ENCODE measurements at places on chromosomes 7 and 10.

DNA sequence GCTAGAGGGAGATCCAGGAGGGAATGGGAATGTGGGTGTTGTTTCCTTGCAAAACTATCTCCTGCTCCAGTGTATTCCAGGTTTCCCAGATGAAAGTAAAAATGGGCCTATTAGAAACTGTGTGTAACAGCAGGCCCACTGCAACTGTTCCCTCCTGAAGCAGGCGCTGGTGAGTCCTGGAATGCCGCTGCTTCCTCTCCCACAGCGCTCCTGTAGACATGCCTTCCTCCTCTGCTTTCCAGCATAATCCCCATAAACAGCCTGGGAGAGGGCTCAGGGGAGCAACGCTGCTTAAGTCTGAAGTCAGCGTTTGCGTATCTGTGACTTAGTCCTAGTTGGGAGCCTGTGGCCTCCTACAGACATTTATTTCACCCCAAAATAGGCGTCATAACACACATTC is 551.0 kb upstream of the FOXK1 start:
- no peak for DNase-seq

DNA sequence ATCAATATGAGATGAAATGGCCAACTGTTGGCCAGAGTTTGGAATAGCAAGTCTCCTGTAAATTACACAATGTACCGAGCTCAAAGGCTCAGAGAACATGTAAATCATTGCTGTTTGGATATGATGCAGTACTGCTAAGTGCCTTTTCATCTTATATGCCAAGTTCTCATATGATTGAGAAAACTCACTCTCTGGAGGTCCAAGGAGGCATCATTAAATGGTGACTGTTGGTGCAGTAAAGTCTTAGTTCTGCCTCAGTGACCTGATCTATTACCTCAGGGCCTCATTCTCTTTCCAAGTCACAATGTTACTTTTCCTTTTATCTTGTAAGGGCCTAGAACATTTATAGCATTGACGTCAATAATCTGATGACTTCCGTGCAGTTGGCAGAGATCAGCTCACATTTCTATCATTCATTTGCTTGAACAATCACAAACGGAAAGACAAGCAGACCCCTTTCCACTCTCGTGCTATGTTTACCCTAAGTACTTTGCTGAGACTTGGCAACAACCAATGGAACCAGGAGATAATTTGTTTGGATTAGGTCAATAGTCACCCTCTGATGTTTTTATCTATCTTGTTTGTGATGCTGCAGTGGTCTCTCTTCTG is 32.6 kb upstream of the PDK4 start:
- DNase-seq: no peak

GRCh38 chr10:98236862-98237261 is 31.1 kb downstream of the LOXL4 start:
- peak; percentile 71 for DNase-seq

GRCh38 chr10:69321039-69321715 is 42.9 kb downstream of the HK1 start:
- DNase-seq: no peak

GRCh38 chr7:7519528-7519927 is 16.1 kb downstream of the COL28A1 start:
- no peak for DNase-seq

All from K562 (cell line).